ENCODE measurements at places on chromosomes 1 and 21.

GRCh38 chr1:67634396-67634935, 50.5 kb upstream of the GADD45A start:
- no peak for DNase-seq

DNA sequence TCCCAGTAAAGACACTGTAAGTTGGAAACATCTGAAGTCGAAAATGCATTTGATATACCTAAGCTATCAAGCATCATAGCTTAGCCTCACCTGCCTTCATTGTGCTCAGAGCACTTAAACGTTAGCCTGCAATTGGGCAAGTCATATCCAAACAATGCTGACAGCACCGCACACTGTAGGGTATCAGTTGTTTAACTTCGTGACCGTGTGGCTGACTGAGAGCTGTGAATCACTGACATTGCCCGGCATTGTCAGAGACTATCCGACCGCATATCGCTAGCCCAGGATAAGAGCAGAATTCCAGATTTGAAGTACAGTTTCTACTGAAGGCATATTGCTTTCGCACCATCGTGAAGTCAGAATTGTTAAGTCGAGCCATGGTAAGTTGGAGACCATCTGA, 41.5 kb downstream of the GALNT2 start:
- DNase-seq: no peak

- DNase-seq: no peak
Measured at GRCh38 chr1:64687725-64688327, 57.0 kb upstream of the RAVER2 start.

- DNase-seq: no peak
Measured at GRCh38 chr21:38958323-38958705, 152.6 kb downstream of the ETS2 start.

- DNase-seq: no peak
Measured at GRCh38 chr1:55380355-55380970, 165.3 kb upstream of the USP24 start.

DNA sequence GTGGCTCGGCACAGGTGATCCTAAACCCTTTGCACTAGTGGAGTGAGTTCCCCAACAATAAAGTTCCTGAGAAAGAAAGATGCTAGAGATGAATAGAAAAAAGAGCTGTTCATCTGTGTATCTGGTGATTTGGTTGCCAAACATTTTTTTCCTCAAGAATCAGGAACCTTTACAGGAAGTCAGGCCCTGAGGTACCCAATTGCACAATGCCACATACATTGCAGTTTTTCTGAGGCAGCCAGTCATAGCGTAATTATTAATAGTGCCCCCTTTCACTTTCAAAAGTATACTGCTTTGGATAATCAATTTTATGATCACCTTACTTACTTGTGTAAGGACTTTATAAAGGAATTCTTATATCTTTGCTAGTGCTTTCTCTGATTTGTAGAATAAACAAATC, 346.3 kb upstream of the POU3F1 start:
- DNase-seq: no peak

DNA sequence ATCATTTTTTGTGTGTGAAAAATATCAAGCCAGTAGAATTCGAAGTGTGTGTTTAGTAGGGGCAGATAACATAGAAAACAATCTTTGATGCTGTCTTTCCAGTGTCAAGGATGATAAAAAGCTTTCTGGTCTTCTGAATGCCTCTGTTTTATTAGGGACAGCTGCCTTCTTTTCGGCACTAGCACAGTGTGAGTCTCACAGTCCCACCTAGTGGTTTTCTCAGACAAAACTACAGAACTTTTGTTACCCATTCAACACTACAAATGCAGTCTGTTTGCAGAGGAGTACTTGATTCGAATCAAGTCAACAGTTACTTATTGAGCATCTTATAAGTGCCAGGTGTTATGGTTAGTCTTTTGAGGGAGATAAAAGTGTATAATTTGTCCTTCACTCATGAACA, 30.6 kb upstream of the MCOLN3 start:
- no peak for DNase-seq

DNA sequence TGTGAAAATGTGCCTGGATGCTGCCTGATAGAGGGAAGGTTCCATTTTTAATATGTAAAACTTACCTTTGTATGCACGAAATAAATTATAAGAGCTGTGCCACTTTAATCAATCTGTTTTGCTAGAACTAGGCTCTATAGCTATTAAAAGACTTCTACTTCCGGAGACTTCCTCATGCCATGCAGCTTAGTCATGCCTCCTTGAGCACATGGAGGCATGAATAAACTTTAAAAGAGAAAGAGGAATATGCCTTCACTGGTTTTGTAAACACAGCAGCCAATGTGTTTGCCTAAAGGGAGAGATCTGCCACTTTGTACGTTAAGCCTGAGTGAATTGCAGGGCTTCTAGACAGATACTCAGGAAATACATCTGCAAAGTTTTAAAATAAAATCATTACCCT, 604.6 kb downstream of the LRRIQ3 start:
- no peak for DNase-seq

GRCh38 chr1:201229771-201230635, 39.4 kb downstream of the IGFN1 start:
- no peak for DNase-seq

DNA sequence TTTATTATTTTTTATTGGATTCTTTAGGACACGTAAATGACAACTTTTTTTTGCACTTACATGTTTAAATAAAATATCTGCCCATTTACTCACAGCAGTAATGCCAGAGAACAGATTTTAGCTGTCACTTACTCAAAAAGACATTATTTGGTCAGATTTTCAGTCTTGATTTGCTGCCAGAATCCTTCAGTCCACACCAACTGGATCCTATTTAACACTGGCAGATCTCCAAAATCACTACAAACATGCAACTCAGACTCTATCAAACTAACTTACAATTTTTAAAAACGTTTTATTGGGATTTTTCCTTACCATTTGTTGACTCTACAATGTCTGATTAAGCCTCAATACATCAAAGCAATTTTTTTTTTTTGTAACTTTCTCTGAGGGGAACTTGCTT, 11.1 kb downstream of the ATP6V1G3 start:
- DNase-seq: no peak

- DNase-seq: peak; percentile 26
Measured at GRCh38 chr1:26696654-26697430, 1.0 kb downstream of the ARID1A start.

- no peak for DNase-seq
Measured at GRCh38 chr1:59139396-59139795, 157.5 kb upstream of the FGGY start.

DNA sequence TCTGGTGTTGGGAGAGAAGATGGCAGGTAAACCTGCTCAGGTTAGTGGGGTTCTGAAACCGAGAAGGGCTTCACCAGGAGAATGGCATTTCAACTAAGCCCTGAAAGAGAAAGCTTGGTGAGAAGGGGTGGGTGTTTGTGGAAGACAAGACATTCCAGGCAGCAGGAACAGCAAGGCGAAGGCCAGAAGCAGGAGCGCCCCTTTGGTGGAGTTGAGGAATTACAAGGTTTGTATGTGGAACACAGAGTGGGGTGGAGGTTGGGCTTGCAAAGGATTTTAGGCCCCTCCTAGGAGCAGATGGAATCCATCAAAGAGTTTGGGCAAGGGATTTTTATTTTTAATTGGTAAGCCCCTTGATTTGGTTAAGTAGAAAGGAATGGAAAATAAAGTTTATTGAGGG, 24.8 kb upstream of the ELOA start:
- DNase-seq: no peak

GRCh38 chr1:201414051-201414738, 7.3 kb downstream of the TNNI1 start:
- no peak for DNase-seq

DNA sequence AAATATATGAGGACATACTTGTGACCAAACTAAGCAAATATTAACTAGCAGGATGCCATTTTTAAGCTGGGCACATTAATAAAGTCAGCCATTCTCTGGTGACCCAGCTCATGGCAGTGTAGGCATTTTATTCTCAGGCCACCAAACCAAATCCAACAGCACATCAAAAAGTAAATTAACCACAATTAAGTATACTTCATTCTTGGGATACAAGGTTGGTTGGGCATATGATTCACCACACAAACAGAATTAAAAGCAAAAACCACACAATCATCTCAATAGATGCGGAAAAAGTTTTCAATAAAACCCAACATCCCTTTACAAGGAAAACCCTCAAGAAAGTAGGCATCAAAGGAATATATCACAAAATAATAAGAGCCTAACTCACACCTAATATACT, 101.3 kb downstream of the FAF1 start:
- DNase-seq: no peak

- no peak for DNase-seq
Measured at GRCh38 chr1:114345930-114346479, 165.0 kb downstream of the TRIM33 start.

DNA sequence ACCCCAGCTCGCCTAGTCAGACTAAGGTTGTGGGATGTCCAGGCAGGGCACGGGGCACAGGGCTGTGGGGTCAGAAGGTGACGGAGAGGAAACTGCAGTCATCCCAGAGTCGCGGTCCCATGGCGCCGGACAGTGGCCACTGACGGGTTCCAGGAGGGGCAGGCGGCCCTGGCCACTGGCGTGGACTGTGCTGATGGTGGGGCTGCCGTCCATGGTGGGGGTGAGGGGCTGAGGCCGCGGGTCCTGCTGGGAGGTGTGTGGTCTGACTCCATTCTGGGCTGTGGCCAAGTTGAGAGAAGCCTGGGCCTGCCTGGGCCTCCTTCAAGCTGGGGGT, 32.0 kb downstream of the PCNT start:
- no peak for DNase-seq

GRCh38 chr1:218556016-218556415, 210.9 kb downstream of the TGFB2 start:
- DNase-seq: no peak

DNA sequence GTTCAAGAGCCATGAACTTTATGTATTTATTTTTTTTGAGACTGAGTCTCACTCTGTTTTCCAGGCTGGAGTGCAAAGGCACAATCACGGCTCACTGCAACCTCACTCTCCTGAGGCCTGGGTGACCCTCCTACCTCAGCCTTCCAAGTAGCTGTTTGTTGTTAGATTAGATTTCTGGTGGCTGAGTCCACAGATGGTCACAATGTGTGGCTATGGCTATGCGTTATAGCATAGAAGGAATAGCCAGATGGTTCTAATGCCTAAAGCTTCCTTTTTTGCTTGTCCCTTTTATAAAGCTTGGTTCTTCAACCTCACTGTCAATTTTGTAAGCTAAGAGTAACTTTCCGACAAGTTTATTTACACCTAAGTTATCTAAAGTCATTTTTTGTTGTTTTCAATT, 62.3 kb upstream of the FMN2 start:
- no peak for DNase-seq

GRCh38 chr21:38626306-38626705, 128.0 kb upstream of the ERG start:
- DNase-seq: no peak

GRCh38 chr1:47694011-47694890, 256.4 kb downstream of the FOXD2 start:
- no peak for DNase-seq

GRCh38 chr21:45479691-45480675, 62.3 kb downstream of the SLC19A1 start:
- no peak for DNase-seq

DNA sequence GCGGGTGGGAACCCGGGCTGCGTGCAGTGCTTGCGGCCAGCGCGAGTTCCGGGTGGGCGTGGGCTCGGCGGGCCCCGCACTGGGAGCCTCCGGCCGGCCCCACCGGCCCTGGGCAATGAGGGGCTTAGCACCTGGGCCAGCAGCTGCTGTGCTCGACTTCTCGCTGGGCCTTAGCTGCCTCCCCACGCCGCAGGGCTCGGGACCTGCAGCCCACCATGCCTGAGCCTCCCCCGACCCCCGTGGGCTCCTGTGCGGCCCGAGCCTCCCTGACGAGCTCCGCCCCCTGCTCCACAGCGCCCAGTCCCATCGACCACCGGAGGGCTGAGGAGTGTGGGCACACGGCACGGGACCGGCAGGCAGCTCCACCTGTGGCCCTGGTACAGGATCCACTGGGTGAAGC, 23.7 kb upstream of the CLIC4 start:
- DNase-seq: no peak

- no peak for DNase-seq
Measured at GRCh38 chr21:21146587-21147373, 148.6 kb downstream of the NCAM2 start.

DNA sequence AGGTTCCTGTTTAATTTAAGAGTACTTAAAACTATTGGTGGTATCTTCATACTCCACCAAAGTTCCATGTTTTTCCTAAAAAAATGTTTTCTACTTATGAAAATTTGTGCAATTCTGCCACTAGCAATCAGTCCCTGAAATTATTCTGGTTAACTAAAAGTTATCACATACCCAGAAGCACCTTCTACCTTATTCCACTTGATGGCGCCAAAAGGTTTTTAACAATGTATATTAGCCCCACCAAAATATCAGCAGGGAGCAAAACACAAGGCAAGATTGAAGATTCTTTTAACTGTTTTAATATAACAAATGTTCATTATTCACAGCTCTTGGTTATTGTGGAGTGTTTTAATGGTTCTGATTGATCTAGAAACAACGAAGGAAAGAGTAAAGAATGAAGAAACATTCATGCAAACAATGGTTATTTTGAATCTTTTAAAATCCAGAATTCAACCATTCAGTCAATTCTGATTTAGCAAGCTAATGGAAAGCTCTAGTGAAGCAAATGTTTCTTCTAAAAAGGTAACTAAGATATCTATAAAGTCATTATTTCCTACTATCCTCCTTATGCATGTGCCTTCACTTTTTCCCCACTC, 67.2 kb downstream of the TTLL7 start:
- peak; percentile 7 for DNase-seq

- no peak for DNase-seq
Measured at GRCh38 chr1:54984131-54984842, 3.9 kb downstream of the TMEM61 start.
